Effector memory CD4-positive, alpha-beta T cell (primary cell): ENCODE measurements at places on chromosomes 5 and 9.

DNA sequence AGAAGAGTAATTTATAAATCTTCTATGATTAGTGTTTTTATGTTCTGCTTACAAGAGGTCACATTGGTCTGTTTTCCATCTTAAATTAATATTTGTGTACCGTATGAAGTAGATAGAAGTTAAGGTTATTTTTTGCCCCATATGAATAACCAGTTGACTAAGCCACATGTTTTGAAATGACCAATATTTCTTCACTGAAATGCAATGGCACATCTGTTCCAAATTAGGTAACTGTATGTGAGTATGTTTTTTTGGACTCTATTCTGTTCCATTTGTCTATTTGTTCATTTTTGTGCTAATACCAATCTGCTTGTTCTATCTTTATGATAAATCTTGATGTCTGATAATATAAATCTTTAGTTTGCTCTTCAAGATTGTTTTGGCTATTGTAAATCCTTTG, 17.7 kb downstream of the JAK2 start:
- no peak for DNase-seq

GRCh38 chr9:89225991-89226471, 47.4 kb upstream of the SHC3 start:
- DNase-seq = no peak

GRCh38 chr9:18331808-18332209, 142.1 kb upstream of the ADAMTSL1 start:
- DNase-seq = no peak

DNA sequence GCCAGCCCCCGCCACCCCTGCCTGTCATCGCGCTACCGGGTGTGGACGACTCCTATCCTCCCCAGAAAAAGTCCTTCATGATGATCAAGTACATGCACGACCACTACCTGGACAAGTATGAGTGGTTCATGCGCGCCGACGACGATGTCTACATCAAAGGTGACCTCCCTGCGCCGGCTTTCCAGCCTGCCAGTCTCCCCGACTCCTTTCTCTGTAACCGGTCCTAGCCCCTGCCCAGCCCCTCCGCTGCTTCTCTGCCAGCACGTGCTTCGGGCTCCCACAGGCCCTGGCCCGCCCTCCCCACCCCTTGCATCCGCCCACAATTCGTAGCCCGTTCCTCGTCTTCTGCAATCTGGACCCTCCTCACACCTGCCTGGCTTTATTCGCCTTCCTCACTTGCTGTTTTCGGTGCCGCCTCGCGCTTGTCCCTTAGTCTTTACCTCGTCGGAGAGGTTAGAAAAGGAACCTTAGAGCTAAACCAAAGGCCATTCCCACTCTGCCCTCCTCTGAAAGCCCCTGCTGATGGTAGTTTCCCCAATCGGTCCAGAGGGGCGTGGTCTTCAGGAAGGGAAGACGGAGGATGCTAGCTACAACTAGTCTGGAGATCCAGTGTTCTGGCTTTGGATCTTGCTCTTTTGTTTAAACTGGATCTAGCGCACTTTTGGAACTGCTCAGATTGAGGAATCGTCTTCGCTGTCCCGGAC, 1.4 kb downstream of the CHSY3 start:
- DNase-seq = no peak

- no peak for DNase-seq
These were observed 8.7 kb downstream of the SLF1 start for GRCh38 chr5:94627191-94627590.

DNA sequence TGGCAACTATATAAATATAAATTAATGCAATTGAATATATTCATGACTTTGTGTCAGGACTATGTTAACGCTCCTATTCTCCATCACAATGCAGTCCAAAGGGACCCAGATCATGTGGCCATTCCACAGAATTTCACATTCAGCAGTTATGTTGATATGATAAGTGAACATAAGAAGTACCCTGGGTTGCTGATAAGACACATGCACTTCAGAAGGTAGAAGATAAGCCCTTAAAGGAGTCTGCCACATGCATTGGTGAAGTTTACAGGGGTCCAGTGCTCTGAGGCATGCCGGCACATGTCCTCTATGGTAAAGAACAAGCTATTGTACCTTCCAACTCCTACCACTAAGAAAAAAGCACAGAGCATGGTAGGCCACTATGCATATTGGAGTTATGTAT, 76.4 kb downstream of the PHAX start:
- no peak for DNase-seq

DNA sequence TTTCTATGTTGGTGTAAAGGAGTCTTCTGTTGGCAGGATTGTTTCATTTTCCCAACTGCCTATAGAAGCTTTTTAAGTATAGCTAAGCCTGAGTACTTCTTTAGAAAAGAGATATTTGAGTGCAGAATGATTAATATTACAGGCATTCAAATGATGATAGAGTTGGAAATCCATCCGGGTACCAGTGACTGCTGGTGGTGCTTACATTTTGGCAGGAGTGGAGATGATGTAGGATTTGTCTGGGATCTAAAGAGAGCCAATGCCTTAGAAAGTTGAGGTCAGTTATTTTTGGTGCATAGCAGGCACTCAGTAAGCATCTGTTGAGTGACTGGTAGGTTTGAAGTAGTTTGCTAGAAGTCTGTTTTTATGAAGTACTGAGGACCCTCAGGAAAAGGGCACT, 433.5 kb downstream of the DMAC1 start:
- no peak for DNase-seq

DNA sequence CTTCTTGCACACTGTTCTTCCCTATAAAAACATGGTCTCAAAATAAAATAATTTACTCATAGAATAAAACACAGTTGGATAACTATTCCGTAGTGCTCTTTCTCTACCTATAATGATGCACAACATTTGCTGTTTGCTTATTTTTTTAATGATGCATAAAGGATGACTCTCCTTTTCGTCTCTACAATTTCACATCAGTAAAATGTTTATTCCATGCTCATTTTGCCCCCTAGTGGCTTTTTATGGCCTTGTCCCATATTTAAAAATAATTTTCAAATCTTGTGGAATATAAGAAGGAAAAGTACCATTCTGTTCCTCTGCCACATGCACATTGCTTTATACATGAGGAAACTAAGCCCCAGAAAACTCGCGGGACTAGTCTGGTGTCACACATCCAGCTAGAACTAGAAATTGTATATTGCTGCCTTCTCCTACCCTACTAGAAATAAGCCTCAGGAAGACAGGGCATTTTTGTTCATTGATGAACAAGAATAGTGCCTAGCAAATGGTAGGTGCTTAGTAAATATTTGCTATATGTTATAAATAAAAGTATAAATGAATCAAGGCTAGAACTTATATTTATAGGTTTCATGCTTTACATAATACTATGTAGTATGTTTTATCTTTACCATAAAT, 12.7 kb downstream of the KCTD16 start:
- no peak for DNase-seq

- DNase-seq = no peak
These were observed 52.2 kb downstream of the LURAP1L start for GRCh38 chr9:12826924-12827565.

GRCh38 chr5:1445313-1445688, at the start of gene SLC6A3:
TSS of gene SLC6A3 (minus strand) at chr5:1445440. CDS start at chr5:1443197, 2,243 bp downstream.
- no peak for DNase-seq

DNA sequence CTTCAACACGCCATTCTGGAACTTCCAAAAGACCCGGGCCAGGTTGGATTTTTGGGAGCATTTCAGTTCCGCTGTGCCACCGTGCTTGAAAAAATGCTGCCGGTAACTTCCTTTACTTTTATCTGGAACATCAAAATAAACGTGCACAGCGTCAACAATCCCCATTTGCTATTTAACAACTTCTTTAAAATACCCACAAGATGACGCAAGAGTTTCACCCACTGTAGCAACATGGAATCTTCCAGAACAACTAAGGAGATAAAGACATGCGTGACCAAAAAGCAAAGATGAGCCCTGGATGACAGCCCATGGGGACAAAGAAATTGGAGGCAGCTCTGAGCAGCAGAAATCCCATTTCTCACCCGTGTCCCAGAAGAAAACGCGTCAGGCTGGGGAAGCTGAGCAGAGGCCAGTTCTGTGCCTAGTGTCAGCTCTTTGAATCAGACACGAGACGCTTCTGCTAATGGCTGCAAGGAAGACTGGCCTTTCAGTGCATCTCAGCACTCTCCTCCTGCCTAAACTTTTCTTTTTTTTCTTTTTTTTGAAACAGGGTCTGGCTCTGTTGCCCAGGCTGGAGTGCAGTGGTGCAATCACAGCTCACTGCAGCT, 61.3 kb downstream of the SECISBP2 start:
- no peak for DNase-seq

- no peak for DNase-seq
These were observed 30.5 kb downstream of the COL27A1 start for GRCh38 chr9:114185570-114186490.

DNA sequence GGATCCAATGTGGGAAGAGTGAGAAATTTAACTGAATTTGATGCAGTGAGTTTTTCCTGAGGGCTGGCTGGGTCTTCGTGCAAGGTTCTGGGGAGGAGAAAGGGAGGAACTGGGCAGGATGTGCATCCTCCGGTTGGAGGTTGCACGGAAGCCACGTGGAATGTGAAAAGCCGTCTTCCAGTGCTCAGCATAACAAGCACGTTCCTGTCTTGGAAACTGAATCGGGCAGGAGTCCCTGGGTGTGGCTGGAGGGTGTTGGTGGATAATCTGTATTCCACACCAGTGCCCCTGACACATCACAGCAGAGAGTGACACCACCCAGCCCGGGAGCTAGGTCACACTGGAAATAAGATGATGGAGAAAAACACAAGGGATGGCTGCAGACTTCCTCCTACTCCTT, 154.3 kb downstream of the C5orf15 start:
- no peak for DNase-seq

DNA sequence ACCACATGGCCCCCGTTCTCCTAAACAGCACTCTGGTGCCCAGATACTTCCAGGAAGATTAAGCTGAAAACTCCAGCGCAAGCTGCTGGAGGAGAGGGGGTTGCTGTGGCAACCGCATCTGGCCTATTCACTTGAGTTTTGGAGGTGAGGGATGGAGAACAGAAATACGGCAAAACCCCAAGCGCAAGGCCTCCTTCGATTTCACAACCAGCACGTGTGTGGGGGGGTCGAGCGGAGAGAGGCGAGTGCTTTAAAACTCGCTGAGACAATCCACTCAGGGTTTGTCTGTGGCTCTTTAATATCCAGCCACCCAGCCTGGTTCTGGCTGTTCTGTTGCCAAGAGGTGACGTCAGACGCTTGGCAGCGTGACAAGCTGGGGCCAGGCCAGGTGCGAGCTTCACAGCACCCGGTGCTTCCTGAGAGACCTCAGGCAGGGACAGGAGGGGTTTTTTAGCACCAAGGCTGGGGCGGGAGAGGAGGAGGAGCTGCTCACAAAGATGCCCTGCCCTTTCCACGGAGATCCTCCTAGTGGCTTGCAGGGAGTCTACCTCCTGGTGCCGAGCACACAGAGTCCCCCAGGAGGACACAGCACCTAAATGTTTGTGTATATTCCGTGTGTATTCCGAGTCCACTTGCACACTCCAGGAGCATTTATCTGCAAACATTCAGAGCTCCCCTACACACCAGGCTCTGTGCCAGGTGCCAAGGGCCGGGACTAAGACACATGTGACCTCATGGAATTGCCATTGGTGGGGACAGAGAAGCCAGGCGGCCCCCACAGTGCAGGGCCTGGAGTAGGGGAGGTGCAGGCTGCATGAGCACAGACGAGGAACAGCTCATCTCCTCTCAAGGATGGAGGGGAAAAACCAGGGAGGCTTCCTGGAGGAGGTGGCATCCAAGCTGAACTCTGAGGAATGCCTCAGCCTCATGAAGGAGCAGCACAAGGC, 194.6 kb downstream of the OLFM1 start:
- no peak for DNase-seq

GRCh38 chr5:124180875-124181461, 565.5 kb downstream of the ZNF608 start:
- no peak for DNase-seq

- no peak for DNase-seq
These were observed 939.7 kb downstream of the NR2F1-AS1 start for GRCh38 chr5:92641031-92641962.

- no peak for DNase-seq
These were observed 24.8 kb downstream of the FYB1 start for GRCh38 chr5:39194466-39195136.

DNA sequence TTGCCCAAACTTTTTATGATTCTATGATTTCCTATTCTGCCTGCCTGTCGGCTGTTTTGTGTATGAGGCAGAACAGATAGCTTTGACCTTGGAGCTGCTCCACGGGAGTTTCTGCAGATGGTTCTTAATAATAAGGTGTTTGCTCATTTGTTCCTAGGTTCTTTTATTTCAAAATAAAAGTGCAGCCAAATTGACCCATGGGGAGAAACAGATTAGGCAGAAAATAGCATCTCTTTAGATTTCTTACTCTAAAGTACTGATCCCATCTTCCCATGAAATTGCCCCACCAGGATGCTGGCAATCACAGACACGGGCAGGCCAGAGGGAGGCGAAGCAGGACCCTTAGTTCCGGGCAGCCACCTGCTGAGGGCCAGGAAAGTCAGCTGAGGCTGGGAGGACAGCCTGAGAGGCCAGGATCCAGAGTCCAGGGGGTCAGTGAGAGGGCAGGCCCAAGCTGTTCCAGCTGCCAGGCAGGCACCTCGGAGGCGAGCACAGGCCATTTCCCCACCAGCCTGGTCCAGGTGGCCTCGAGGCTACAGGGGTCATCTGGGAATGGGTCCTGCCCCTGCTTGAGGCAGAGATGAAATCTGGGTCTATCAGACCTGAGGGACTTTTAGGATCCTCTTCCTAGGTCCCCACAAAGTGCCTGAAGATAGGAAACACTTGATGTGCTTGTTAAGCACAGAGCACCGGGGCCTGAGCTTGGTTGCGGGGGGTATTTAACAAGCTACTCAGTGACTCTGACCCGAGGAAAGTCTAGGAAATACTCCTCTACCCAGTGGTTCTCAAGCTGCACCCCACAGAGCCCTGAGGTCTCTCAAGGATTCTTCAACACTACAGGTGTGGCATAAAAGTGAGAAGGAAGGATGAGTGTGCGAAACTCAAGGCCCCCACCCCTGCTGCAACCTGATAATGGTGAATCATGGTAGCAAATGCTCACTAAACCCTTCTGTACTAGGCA, 145.4 kb downstream of the CMYA5 start:
- no peak for DNase-seq

- no peak for DNase-seq
These were observed 12.8 kb downstream of the PDLIM4 start for GRCh38 chr5:132270335-132270665.
